Body of pancreas (tissue), 4 donors: ENCODE measurements at places on chromosomes 16 and 17. TPM values are rescaled to one million over a fixed set of nuclear protein-coding genes. Genes with fewer than 3 reads are reported as not detected.

DNA sequence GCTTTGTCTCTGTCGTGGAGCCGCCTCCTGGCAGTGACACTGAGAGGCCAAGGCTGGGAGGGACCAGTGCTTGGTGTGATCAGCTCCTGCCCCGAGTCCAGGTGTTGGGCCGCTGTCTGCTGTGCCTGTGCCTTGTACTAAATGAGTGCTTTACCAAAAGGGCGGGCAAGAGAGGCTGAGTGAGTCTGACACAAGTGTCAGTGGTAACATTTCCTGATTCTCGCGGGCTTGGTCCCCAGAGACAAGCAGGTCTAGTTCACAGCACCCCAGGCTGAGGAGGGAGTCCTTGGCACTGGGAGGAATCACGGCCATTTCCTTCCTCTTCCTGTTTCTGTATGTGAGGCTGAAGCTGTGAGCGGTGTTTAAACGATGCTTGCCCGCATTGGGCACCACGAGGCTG lies 30.2 kb downstream of the PLD6 start:
- no peak for DNase-seq

GRCh38 chr17:39151150-39151942 lies at the start of gene PLXDC1:
Gene PLXDC1 (minus strand): TSS chr17:39151637. CDS start chr17:39151437, 200 bp downstream.
- DNase-seq: no peak

- peak; percentile 43 for DNase-seq
These were observed 7.1 kb upstream of the CYTH1 start for GRCh38 chr17:78789149-78789662.

The KRT23 gene
- total RNA-seq: 2.3 TPM

The HOXB7 gene
- total RNA-seq: 0.52 TPM

The ENO3 gene
- total RNA-seq: 3.3 TPM

The NRN1L gene
- not detected for total RNA-seq
